Stromal cell of bone marrow (primary cell): ENCODE measurements at places on chromosomes 3 and 15.
A peak's percentile ranks its signal among the peaks of the same experiment; 100 is the strongest.

- no peak for DNase-seq
Observed at GRCh38 chr15:56094171-56094570, 100.8 kb upstream of the NEDD4 start.

GRCh38 chr3:19232566-19232965 lies 84.3 kb downstream of the KCNH8 start:
- no peak for DNase-seq

- no peak for DNase-seq
Observed at GRCh38 chr15:66306381-66306780, 13.0 kb downstream of the DIS3L start.

DNA sequence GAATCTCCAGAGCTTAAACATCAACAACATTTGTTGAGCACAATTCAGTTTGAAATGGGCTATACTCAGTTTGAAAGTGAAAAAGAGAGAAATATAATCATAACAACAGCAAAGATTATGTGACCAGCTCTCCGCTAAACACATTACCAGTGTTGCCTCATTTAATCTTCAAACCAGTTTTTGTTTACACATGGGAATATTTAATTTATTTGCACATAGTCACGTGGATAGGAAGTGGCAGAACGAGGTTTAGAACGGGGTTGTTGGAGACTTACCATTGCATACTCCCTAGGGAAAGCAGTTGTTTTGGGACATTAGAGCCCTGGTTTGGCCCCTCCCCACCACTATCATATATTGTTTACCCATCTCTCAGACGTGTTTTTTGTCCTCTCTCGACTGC lies 77.2 kb downstream of the IL1RAP start:
- no peak for DNase-seq

- DNase-seq = no peak
Observed at GRCh38 chr3:138474163-138474562, 39.7 kb downstream of the ESYT3 start.

- peak; percentile 59 for DNase-seq
Observed at GRCh38 chr3:161854232-161854771, 357.7 kb downstream of the OTOL1 start.

- peak; percentile 69 for DNase-seq
Observed at GRCh38 chr3:161142486-161142885, 37.3 kb upstream of the B3GALNT1 start.

GRCh38 chr3:130692455-130692854 lies 54.2 kb downstream of the PIK3R4 start:
- no peak for DNase-seq

- DNase-seq = no peak
Observed at GRCh38 chr3:86225461-86225860, 765.5 kb downstream of the VGLL3 start.

DNA sequence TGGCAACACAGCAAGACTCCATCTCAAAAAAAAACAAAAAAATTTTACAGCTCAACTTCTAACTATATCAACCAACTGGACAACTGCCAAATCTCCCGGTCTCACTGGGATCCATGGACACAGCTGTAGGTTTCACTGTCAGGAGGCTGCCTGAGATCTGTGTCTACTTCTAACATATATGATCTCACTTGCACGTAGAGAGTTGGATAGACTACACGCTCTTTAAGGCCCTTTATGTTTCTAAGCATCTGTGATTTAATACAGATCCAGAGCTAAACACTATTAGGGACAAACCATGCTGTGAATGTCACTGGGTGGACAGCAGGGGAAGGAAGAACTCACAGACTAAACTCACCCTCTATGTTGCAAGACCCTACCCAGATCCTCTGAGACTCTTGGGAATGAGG lies 13.0 kb upstream of the APOD start:
- no peak for DNase-seq

DNA sequence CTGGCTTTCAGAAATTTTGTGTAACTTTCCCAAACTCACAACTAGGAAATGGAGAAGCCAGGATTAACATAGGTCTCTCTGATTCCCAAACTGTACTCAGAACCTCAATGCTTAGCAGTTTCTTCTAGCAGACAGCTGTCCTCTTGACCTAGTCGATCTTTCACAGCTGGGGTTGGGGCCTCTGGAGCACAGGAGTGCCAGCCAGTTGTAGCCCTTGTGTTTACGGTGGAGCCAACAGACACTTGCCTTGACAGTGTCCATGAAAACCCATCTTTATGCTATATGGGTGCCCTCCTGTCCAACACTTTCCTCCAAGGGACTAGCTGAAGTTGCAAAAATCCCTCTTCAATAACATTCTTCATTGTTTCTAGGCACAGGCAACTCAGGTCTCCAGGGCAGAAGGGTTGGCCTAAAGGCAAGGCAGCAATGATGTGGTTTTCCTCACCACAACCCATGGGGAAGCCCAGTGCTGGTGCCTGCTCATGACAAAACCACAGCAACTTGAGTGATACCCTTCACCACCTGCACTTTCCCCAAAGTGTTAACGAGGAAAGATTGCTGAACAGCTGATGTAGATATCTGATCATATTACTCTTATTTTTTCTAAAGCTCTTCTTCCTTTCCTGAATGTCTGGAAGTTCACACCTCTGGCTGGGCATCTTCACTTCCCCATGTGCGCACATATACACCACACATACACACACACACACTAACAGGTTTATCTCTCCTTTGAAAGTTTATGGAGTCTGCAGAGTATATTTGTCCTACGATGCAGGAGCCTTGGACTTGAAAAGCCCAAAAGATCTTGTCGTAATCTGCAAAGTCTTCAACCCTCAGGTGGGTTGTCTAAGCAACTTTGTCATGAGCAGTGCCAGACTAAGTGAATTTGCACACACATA lies 11.0 kb upstream of the KNG1 start:
- DNase-seq = no peak

GRCh38 chr3:193389335-193389734 lies 10.8 kb upstream of the ATP13A5 start:
- no peak for DNase-seq

DNA sequence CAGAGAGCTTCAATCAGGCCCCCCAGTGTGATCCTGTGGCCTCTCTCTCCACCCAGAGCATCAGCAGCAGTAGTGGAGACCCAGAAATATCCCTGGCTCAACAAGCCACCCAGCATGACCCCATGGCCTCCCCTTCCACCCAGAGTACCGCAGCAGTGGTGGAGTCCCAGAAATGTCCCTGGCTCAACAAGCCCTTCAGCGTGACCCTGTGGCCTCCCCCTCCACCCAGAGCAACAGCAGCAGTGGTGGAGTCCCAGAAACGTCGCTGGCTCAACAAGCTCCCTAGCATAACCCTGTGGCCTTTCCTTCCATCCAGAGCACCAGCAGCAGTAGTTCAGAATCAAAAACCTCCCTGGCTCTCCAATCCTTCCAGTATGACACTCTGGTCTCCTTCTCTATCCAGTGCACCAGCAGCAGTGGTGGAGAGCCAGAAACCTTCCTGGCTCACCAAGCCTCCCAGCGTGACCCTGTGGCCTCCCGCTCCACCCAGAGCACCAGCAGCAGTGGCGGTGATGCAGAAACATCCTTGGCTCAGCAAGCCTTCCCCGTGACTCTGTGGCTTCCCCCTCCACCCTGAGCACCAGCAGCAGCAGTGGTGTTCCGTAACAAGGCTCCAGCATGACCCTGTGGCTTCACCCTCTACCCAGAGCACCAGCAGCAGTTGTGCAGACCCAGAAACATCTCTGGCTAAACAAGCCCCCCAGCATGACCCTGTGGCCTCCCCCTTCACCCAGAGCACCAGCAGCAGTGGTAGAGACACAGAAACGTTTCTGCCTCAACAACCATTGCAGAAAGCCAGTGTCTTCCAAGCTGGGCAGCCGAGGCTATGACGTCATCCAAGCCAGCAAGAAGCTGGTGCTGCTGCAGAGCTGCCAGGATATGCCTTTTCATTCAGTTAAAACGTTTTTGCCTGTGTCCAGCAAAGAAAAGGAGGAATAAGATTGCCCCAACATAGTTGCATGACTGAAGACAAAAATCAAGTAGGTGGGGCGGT lies 61.3 kb upstream of the TAMM41 start:
- DNase-seq = peak; percentile 9

DNA sequence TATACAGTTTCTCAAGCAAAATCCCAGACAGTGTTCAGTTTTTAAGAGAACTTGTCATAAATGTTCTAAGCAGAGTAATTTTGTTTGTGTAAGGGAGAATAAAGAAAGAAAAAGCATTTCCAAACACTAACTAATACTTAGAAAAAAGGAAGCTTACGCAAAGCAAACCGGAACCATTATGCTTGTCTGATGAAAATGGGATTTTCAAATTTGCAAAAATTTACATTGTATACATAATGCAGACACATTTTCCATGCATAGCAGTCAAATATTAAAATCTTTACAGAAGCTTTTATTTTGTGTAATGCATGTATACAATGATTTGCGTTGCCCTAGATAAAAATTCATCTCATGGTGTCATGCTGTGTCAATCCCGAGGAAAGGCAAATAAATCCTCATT lies 229.0 kb downstream of the SLC9A9 start:
- DNase-seq = no peak

DNA sequence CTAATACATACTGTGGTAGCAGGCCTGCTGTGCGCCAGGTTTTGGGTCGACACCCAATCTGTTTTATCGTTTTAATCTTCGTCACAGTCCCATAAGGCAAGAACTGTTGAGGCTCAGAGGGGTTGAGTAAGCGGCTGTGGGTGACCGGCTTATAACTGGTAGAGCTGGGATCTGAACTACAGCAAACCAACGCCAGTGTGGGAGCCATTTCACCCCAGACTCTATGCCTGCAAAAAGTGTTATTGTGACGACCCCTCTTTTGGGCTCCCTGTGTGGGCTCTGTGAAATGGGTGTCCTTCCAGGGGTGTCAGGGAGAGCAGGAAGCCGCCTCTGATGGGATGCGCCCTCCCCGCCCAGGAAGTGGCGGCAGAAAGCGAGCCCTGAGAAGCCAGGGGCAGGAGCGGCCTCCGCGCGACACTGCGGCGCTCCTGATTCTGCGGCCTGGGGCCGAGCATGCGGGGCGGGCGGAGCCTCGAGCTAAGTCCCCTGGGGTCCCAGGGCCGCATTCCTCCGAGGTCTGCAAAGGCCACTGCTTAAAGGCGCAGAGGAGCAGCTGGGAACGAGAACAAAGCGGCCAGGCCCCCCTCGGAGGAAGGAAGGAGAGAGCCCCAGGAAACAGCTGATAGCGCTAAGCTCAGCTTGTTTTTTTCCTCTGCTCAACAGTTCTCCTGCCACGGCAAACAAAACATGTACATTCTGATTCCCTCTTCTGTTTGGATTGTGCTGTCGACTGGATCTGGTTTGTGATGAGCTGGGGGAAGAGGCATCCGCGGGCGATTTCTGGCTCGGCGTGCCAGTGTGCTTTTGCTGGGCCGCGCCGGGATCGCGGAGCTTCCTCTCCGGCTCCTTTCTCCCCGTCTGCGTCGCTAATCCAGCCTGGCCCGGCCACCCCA lies 33.9 kb downstream of the GRK7 start:
- DNase-seq = no peak

DNA sequence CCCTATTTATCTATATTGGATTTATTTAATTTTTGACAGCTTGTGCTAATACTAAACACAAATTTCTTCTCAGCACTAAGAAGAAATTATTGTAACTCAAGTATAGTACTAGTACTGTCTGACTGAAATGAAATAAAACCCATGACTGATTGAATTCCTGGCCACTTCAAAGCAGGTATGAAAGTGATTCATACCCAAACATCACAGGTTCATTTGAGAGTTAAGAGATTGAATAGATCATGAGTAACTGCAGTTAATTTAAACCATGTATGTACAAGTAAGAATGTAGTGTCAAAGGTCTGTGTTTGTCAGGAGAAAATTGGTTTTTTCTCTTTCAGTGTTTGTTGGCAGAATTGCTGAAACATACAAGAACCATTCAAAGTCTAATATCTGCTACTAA lies 332.0 kb upstream of the GRM7 start:
- no peak for DNase-seq

DNA sequence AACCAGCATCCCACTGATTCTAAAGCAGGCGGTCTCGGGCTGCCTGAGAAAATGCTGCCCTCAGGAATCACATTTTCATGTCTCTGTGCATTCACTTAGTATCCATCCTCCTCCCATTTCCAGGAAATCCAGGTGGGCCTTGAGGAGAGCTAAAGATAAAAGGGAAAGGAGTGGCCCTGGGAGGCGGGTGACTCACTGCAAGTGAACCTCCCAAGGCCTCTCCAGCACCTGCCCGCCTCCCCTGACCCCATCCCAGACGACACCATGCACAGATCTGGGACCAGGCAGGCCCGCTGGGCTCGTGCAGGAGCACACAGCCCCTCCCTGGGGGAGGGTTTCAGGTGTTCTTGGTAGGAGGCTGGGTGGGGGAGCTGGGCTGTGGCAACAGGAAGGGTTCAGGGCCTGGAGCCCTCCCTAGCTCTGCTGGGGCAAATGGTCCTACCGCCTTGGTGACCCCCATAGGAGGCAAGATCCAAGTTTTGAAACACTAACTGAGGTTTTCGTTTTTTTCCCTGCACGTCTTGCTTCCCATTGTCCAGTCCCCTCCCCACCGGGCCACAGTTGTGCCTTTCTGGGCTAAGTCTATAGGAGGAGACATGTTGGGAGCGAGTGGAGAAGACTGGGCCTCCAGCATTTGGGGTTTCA lies 22.2 kb downstream of the MELTF start:
- no peak for DNase-seq

DNA sequence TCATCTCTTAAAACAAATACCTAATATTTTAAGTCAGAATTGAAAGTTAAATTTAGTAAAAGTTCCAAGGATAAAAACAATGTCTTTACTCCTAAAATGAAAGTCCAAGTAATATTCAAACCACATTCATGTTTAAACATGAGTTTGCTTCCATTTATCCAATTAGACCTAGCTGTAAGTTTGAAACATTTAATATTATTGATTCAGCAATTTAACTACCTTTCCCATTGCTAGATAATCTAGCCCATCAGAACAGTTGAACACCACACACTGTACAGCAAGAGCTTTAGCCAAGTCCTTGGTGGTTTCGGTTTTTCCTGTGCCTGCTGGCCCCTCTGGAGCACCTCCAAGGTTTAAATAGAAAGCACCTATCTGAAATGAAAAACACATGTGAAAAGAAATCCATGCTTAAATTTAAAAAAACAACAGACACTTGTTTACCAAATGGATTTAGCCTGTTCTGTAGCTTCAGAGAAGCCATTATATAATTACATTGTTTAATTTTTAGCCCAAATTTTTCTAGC lies 97.8 kb downstream of the DNAH12 start:
- peak; percentile 8 for DNase-seq

DNA sequence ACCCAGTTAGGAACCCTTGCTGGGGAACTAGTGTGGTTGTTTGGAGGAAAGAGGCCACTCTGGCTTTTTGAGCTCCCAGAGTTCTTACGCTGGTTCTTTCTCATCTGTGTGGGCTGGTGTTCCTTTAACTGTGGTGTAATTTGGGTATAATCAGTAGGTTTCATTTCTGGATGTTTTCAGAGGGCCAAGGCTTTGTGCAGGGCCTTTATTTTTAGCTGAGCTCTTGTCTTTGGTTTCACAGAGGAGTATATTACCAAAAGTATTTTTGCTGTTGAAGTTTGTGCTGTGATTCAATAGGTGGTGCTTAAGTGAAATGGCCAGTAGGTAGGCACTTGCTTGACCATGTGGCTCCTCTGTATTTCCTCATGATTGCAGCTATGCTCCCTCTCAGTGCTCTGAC lies 357.9 kb downstream of the KCNH8 start:
- DNase-seq = no peak

- DNase-seq = no peak
Observed at GRCh38 chr3:195028877-195029606, 241.9 kb downstream of the XXYLT1 start.

GRCh38 chr3:108394563-108394962 lies 98.2 kb downstream of the HHLA2 start:
- DNase-seq = no peak
